MM.1S (cell line): ENCODE measurements at places on chromosomes 6 and 20.

- no peak for DNase-seq
Observed at GRCh38 chr20:13094976-13095375, 86.2 kb downstream of the SPTLC3 start.

DNA sequence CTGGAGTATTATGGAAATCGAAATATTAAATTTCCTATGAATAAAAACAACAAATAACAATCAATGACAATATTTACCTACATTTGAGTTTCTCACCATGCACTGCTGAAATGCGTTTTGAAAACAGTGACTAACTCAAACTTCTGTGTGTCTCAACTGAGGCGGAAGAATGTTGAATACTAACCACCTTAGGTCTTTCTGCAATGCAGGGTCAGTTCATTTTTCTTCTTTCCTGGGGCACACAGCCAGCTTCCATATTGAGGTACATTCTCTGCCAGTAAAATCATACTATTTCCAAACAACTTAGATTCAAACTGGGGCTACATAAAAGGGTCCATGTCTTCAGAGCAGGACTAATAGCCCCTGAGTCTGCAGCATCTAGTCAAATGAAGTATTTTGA lies 310.1 kb downstream of the UTRN start:
- no peak for DNase-seq

- no peak for DNase-seq
Observed at GRCh38 chr20:18886756-18887155, 73.2 kb downstream of the SCP2D1 start.

GRCh38 chr6:73739096-73739495 lies 43.1 kb downstream of the CD109 start:
- DNase-seq: peak; percentile 59

- peak; percentile 30 for DNase-seq
Observed at GRCh38 chr20:2693286-2694007, 867 bp downstream of the EBF4 start.

GRCh38 chr20:16712511-16712947 lies 17.3 kb upstream of the SNRPB2 start:
- DNase-seq: no peak

- no peak for DNase-seq
Observed at GRCh38 chr20:11852811-11853210, 64.9 kb upstream of the BTBD3 start.

GRCh38 chr6:166662690-166663089 lies 35.6 kb upstream of the RPS6KA2 start:
- no peak for DNase-seq

DNA sequence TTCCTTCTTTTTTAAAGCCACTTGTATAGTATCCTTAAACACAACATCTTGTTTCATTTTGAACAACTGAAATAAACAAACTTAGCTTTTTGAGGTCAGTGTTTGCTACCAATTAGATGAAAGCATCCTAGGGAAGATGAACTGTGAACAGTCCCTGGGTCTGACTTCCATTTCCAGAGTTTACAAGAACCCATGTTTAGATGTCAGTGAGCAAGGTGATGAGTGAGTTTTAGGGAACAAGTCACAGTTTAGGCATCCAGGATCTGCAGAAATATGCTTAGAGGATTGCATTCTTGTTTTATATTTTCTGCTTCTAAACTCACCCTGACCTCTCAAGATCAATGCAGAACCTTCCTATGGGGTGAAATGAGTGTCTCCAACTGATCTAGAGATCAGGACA lies 3.0 kb downstream of the ZC2HC1B start:
- DNase-seq: no peak

- DNase-seq: peak; percentile 68
Observed at GRCh38 chr6:52667572-52667971, 3.3 kb upstream of the TMEM14A start.

DNA sequence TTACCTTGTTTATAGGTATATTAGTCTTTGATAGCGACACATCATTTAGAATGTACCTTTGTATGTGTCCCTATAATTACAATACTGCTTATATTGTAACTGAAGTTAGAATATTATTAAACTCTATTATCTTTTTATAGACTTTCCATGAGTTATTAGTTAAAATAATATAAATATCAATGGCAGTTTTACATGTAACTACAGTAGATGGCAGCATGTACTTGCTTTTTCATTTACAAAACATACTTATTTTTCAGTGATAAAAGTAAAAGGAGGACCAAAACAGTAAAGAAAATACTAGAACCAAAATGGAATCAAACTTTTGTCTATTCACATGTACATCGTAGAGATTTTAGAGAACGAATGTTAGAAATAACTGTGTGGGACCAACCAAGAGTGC lies 364.3 kb downstream of the RIMS1 start:
- DNase-seq: no peak

GRCh38 chr20:828987-829386 lies 4.5 kb upstream of the FAM110A start:
- peak; percentile 82 for DNase-seq

- peak; percentile 64 for DNase-seq
Observed at GRCh38 chr6:28896505-28897368, 27.0 kb downstream of the TRIM27 start.

GRCh38 chr6:3318226-3318625 lies 59.5 kb downstream of the PSMG4 start:
- DNase-seq: no peak

DNA sequence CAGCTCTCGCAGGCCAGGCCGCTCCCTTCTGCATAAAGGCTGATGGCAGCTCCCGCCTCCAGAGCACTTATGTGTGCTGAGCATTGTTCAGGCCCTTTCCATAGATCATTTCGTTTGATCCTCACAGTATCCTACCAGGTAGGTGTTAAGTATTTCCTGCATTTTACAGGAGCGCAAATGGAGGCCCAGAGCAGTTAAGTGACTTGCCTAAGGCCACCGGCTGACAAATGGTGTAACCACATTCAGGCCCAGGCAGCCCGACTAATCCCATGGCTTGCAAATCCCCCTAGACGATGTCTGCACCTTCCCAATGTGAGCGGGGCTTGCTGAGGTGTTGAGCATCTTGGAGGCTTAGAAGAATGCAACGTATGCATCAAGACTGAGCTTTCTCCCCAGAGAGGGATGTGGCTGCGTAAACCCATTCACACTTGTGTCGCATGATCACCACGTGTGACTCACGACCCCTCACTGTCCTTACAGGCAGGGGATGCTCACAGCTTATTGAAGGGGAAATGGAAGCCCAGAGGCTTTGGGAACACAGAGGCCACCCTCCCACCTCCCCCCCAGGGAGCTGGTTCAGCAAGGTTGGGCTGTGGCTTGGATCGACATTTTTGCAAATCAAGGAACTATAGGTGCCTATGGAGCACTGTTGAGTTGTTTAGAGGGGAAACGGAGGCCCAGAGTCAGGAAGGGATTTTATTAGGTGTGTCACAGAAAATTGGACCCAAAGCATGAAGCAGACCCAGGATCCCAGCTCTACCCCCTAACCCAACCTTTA lies 7.0 kb downstream of the BPIFB2 start:
- no peak for DNase-seq

DNA sequence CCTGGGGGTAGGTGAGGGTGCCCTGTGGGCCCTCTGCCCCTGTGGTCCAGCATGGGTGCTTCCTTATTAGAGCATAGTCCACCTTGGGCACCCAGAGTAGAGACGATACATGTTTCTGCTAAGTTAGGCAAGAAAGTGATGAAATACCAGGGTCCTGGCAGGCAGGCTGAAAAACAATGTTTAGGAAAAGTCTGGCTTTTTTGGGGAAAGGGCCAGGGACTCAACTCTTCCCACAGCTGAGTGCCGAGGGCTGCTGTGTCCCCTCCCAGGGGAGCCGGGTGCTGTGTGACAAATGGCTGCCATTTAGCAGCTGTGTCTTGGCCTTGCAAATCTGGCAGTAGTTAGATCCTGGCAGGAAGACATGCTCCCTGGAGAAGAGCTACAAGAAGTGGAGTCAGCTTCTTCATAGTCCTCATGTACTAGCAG lies 61.5 kb downstream of the RREB1 start:
- DNase-seq: no peak

DNA sequence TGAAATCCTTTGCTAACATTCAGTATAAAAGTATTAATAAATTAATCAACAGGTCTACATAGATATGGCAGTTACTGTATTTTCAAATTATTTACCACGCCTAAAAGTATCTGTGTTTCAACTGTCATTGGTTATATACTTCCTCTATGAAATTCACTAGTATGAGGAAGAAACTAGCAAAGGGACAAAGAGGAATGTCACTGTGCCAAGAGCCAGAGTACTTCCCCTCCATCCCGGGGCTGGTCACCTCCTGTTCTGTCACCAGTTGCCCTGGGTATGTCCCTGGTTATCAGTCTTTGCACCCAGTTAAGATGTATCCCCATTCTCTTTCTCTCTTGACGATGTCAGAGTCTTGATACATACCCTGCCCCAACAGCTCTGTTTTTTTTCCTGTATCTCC lies 476.8 kb upstream of the SOX4 start:
- DNase-seq: no peak

DNA sequence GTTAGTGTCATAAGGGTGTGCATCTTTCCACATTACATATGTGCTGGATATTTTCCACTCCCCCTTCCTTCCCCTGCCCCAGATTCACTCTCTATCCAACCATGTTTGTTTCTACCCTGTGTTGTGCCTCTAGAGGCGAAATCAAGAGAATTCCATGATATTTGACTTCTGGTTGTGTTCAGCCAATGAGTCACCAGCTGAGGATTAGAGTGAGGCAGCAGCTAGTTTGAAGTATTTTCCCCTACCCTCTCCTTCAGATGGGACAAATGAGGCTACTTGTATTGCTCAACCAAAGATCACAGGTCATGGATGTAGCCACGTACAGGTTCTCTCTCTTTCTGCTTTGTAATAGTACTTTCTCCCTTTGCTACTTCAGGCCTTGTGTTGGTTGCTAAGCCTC lies 24.5 kb upstream of the OR2J2 start:
- no peak for DNase-seq

DNA sequence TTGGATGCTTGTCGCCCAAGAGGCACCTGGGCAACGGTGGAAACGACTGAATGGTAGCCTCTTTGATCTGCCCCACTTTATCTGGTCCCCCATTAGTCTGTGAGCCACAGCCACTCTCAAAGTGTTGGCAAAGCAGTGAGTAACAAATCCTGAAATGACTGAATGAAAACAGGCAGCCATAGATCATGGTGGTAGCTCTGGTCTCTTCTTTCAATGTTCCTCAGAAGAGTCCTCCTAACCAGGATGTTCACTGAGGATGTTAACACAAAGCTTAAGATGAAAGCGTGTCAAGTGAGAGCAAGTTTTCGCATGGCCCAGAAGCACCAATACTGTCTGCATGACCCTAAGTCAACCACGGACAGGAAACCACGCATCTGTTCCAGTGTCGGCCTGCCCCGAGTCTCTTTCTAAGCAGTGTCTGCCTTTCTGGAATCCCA lies 107.3 kb downstream of the IRF4 start:
- no peak for DNase-seq

DNA sequence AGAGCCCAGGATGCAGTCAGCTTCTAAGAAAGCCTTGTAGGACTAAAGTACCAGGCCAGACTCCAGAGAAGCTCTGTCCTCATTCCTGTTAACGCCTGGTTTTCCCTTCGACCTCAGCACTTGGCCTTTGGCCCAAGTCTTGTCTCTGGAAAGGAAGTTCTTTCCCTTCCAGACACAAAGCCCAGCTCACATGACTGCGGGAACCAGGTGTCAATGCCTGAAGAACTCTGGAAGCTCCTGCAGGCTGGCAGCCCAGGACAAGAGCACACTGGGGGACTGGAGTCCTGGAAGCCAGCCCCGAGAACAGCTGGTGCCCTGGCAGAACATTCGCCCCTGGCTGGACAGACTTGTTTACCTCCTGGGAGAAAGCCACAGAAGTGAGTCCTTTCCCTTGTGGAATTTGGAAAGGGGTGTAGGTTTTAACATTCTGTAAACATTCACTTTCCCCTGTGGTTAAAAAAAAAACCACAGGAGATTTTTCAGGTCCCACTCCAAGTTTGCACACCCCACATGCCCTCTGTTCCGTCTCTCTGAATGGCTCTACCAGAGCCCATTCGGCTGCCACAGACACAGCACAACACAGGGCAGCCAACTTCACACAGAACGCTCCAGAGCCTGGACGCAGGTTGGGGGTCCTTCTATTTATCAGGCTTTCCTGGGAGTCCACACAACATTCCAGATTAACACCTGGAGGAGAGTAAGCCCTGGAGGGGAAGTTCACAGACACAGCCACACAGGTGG lies 18.1 kb downstream of the ACSS1 start:
- no peak for DNase-seq

DNA sequence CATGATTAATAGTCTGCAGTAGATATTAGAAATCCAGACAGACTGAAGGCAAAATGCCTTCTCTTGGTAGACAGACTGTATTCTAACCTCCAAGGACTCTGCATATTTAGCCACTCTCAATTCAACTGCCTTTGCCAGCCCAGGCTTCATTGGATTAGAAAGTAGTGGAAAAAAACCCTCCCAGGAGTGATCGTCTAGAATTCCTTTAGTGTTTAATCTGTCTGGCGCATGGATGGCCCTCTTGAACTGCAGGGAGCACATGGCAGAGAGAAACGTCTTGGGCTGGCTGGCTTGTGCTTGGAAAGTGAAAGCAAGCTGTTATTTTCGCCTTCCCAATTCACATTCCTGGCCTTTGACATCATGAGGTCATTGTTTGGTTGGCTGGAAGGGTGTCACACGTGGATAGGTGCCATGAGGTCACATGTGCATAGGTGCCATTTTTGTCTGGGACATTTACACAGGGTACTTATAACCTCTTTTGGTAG lies 30.9 kb upstream of the NEDD9 start:
- DNase-seq: no peak

GRCh38 chr6:29755295-29755871 lies 32.1 kb downstream of the HLA-F start:
- no peak for DNase-seq

DNA sequence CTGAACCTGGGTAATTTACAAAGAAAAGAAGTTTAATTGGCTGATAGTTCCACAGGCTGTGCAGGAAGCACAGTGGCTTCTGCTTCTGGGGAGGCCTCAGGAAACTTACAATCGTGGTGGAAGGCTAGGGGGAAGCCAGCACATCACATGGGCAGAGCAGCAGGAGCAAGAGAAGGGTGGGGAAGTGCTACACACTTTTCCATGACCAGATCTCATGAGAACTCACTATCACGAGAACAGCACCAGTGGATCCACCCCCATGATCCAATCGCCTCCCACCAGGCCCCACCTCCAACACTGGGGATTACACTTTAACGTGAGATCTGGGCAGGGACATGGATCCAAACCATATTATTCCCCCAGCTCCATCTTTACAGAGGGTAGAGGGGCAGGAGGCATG lies 166.4 kb downstream of the NFATC2 start:
- no peak for DNase-seq

DNA sequence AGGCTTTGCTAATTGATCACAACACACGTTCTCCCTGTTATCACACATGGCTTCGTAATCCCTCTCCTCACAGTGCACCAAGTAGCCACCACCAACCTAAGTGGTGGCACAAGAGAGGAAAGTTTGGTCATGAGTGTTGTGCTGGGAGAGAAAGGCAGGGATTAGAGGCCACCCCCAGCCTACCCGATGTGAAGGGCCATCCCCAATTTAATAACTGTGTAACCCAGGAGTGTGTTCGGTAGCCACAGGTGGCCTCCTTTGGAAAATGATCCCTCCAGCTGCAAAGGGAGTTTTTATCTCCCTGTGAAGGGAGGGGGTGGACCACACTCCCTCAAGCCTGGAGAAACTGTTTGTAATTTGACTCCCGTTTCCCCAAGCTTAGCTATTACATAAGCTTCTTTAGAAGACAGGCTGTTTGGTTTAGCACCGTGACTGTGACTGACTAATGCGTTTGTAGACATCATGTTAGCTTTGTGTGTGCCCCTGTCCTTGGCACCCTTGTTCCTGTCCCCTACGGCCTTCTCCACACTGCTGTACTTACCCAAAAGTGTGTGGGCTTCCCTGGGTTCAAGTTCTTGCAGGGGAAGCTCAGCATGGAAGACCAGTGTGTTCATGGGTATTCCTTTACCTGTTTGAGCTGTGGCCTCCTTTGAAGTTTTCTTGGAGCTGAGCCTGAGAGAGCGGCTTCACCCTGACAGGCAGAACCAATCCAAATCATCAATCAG lies 20.6 kb downstream of the PPP1R16B start:
- no peak for DNase-seq
